ENCODE measurements at places on chromosomes 11 and 22.

DNA sequence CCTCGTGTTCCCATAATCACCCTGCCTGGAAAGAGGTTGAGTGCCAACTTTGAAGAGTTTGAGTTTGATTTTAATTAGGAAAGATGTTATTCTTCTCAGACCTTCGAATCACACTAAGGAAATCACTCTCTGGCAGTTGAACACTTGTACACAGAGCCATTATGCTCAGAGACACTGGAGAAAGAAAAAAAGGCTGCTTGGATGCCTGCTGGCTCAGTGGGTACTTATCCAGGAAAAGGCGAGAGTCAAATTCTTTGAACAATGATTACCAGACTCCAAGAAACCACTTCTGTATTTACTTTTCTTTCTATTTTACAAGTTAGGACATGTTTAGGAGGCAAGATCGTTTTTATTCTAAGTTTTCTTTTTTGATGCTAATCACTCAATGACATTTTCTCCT lies 438.5 kb upstream of the FAT3 start:
- no peak for DNase-seq

DNA sequence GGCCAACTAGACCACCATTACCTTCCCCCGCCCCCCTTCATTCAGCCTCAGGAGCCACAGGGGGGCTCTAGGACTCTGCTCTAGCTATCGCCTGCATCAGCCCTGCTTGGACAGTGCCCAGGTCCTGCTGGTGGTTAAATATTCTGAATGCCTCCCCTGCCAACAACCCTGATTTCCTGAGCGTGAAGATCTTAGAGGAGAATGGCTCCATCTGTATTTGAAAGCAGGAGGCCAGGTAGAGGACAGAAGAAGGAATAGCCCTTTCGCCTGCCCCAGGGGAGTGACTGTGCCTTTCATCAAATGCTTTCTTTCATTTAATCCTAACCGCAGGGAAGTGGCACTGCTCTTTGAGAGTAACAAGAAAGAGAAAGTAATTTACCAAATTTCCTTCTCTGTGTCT lies 69.2 kb downstream of the ISX start:
- DNase-seq = no peak

DNA sequence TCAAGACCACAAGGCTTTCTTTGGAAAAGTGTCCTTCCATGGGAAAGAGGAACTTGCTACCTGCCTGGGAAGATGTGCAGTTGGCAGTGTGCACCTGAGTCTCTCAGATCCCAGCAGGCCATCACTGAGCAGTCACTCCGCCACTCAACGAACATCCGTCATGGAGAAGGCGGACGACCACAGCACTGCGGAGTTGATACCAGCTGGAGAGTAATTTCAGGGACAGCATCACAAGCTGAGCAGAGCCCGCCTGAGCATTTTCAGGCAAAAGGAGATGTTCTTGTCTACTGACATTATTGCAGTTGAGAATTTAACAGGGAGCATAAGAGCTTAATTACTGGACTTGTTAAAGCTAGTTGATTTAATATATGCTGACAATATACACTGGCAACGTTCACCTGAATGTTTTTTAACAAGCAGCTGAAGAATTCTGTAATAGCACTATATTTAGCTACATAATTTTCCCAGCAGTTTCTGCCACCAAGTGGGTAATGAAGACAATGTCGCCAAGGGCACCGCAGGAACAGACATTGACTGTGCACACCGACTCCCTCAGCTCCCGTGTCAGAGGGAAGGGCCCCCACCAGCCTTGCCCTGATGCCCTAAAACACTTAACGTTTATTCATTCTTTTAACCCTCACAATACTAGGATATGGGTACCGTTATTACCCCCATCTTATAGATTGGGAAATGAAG lies 52.4 kb upstream of the ARFGAP3 start:
- DNase-seq = no peak

DNA sequence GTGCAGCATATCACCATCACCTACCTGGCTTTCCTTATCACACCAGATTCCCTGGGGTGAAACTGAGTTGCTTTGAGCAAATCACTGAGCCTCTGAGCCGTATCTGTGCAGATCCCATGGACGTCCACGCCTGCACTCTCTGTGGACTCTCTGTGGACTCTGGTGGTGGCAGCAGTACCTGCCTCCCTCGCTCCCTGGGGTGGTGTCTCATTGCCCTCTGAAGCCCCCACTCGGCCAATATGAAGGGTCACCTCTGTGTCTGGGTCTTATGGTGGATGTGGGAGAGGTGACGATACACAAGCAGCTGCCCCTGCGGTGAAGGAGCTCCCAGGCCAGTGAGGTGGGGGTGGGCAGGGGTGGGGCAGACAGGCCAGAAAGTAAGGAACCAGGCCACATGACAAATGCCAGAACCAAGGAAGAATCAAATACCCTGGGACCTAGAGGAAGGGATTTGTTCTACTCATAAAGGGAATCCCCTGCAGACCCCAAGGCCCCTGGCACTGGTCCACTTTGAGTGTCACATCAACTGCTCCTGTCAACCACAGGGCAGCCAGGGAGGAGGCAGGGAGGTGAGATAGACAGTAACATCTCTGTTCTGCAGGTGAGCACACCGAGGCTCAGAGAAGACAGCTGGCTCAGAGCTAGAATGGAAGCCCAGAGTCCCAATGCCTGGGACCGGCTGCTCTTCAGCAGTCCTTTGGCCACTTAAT lies 9.2 kb upstream of the CHST1 start:
- no peak for DNase-seq

DNA sequence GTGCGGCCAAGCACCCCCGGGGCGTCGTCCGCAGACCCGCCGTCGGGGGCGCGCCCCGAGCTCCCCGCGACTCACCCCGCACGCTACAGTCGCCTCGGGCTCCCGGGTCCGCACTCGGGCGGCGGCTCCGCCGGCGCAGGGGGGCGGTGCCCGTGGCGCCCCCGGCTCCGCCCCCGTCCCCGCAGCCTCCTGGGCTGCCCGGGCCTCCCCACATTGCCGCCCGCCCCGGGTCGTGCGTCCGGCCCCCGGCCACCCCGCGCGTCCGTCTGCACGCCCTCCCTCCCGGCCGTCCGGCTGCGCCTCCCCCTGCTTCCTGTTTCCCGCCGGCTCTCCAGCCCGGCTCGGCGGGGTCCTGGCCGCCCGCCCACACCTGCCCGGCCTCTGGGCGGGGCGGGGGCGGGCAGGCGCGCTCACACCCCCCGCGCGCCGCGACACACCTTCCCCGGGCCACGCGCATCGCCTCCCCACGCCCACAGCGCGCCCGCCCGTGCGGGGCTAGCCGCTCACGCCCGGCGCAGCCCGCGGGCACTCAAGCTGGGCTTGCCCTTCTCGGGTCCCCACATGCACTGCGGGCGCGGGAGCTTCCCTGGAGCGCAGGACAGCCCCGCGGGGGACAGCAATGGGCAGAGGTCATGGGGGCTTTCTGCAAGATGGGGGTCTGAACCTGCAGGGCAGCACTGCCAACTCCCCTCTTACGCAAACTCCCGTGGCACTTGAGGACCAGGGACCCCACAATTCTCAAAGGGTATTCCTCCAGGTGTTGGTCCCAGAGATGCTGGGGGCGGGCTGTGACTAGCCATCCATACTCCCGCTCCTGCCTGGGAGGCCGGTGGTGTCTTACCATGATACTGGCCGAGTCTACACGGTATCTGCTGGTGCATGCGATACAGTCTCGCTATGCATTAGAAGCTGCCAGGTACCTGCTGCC lies at the start of gene CARD10:
CARD10 (minus strand) TSS at position 148 of the 928 bp plus-strand sequence. CDS start 215 bp downstream, outside the sequence.
- no peak for DNase-seq

DNA sequence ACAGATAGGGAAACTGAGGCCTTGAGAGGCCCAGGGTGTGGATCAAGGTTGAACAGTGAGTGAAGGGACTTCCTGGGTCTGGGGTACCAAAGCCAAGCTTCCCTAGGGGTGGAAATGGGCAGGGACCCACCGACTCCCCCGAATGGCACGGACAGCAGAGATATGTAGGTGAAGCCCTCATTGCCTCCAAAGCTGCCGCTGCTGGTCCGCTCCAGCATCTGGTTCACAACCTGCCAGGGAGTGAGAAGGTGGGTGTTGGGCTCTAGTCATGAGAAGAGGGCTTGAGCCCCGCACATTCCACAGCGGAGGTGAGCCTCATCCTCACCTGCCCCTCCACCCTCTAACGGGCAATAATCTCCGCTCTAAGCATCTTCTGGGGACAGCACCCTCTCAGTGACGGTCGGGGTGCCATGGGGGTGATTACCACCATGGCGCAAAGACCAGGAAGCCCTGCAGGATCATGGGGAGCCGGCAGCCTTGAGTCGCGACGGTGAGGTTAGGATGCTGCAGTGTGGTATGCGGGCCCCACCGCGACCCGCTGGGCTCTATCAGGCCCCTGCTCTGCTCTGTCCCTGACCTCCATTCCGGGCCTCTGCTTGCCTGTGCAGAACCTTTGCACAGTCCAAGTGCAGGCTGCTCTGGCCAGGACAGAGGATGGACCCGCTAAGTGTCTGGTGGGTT lies 10.8 kb downstream of the ALDH3B2 start:
- no peak for DNase-seq

- no peak for DNase-seq
These were observed 88.1 kb downstream of the MN1 start for GRCh38 chr22:27713461-27713860.

DNA sequence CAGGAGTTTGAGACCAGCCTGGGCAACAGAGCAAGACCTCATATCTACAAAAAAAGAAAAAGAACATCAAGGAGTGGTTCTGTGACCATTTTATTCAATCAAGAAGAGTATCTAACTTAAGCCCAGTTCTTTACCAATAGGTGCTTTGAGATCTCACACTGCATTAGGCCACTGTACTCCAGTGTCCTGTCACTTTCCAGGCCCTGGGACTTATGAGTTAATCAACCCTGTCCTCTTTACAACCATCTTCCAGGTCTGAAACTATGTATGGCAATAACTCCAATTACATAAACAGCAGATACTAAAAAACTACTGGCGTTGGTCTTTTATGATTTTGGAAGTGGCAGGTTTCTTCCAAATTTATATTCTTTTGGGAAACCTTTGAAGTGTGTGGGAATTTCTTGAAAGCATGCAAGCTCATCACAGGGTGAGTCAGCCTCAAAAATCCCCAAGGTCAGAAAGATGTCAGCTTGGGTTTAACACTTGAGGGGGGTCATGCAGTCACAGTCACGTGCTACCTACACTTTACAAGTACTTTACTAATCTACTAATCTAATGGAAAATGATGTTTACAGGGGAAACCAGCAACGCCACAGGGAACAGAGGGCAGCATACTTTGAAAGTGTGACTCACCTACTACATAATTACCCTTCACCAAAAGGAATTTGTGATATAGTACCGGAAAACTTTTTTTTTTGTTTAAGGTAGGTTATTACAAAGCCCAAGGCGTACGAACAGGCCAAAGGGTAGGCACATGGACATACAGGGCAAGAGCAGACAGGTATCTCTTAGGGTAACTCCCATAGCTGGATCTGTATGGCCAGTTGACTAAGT lies 15.6 kb downstream of the PISD start:
- DNase-seq = no peak

GRCh38 chr11:121552644-121553043 lies 99.9 kb upstream of the SORL1-AS1 start:
- DNase-seq = no peak

- DNase-seq = no peak
These were observed 12.9 kb upstream of the CRKL start for GRCh38 chr22:20904008-20904979.

GRCh38 chr22:50695421-50696250 lies 23.0 kb downstream of the SHANK3 start:
- DNase-seq = no peak

DNA sequence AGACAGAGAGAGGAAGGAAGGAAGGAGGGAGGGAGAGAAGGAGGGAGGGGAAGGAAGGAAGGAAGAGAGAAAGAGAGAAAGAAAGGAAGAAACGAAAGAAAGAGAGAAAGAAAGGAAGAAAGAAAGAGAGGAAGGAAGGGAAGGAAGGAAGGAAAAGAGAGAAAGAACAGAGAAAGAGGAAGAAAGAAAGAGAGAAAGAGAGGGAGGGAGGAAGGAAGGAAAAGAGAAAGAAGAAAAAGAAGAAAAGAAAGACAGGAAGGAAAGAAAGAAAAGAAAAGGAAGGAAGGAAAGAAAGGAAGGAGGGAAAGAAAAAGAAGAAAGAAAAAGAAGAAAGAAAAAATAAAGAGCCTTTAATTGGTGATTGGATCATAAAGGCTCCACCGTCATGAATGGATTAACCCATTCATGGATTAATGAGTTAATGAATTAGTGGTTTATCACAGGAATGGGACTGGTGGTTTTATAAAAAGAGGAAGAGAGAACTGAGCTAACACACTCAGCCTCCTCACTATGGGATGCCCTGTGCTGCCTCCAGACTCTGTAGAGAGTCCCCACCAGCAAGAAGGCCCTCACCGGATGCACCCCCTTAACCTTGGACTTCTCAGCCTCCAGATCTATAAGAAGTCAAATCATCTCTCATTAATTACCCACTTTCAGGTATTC lies 9.0 kb upstream of the PLAAT2 start:
- DNase-seq = no peak

- no peak for DNase-seq
These were observed 82.4 kb downstream of the ISX start for GRCh38 chr22:35148381-35148780.

- no peak for DNase-seq
These were observed 43.5 kb upstream of the ZC3H12C start for GRCh38 chr11:110049501-110050200.

- no peak for DNase-seq
These were observed 10.0 kb upstream of the CCDC83 start for GRCh38 chr11:85845124-85845631.

- DNase-seq = no peak
These were observed 2.0 kb downstream of the OR52W1 start for GRCh38 chr11:6200975-6201374.

DNA sequence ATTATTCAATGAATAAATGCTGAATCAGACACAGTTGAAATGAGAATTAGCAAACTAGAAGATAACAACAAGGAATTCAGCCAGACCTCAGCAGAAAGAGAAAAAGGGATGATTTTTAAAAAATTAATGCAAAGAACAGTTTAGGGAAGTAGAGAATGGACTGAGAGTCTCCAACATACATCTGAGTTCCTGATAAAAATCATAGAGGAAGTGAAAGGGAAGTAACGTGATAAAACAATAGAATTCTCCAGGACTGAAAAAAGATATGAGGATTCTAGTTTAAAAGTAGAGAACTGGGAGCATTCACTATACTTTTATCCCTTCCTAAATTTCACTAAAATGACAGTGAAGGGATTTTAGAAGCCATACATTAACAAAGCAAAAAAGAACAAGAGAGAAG lies 592.0 kb downstream of the SOX6 start:
- DNase-seq = no peak

DNA sequence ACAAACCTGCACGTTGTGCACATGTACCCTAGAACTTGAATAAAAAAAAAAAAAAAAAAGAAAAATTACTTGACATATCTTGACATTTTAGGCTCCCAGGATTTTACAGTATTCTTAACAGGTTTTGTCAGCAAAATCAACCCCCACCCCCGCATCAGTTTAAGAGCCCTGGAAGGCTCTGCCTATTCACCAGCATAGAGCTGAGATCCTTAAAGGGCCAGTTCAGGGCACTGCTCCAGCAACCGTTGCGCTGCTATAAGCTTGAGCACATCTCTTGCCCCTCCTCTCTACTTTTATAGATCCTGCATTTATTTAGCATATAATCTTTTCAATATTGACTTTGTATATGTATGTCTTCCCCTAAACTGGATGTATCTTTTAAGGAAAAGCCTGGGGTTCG lies 697 bp upstream of the PAFAH1B2 start:
- DNase-seq = no peak

All from D721Med (cell line).